Thoracic aorta endothelial cell (primary cell): ENCODE measurements at places on chromosomes 2 and 18. TPM values are rescaled to one million over a fixed set of nuclear protein-coding genes. Genes with fewer than 3 reads are reported as not detected.

Gene MAP4K4
- 520 and 566 TPM in 2 replicates for total RNA-seq

Gene BCL2
- 2.5 and 2.6 TPM in 2 replicates for total RNA-seq

Gene CDH20
- total RNA-seq: not detected in 2 replicates

Gene RGPD4
- not detected in 2 replicates for total RNA-seq

Gene PGAP1
- 19.7 and 26.9 TPM in 2 replicates for total RNA-seq

Gene CD8B
- not detected in 2 replicates for total RNA-seq

Gene SLC35F6
- 38.2 and 57.1 TPM in 2 replicates for total RNA-seq

Gene SERPINB12
- not detected in 2 replicates for total RNA-seq

Gene PNPT1
- 49.1 and 61.6 TPM in 2 replicates for total RNA-seq

Gene CENPA
- 17.0 and 31.7 TPM in 2 replicates for total RNA-seq

Gene DYNAP
- total RNA-seq: not detected in 2 replicates
